ENCODE measurements at places on chromosomes 1 and 21.

GRCh38 chr1:80629304-80629837 lies 1171.4 kb upstream of the ADGRL2 start:
- DNase-seq = no peak

DNA sequence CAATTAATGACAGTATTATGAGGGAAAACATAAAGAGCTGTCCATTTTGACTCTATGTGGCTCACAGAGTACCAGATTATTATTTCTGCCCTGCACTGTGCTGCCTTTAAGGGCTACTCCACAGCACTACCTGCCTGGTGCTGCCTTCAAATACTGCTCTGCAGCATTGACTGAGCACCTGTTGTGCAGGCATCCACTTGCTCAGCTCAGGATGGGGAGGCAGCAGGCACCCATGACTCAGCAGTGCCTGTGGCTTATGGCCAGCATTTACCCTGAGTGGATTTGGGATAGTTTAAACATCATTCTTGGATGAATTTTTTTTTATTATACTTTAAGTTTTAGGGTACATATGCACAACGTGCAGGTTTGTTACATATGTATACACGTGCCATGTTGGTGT lies 953 bp upstream of the KPRP start:
- no peak for DNase-seq

- no peak for DNase-seq
Observed at GRCh38 chr1:85450832-85451231, 14.1 kb downstream of the DDAH1 start.

DNA sequence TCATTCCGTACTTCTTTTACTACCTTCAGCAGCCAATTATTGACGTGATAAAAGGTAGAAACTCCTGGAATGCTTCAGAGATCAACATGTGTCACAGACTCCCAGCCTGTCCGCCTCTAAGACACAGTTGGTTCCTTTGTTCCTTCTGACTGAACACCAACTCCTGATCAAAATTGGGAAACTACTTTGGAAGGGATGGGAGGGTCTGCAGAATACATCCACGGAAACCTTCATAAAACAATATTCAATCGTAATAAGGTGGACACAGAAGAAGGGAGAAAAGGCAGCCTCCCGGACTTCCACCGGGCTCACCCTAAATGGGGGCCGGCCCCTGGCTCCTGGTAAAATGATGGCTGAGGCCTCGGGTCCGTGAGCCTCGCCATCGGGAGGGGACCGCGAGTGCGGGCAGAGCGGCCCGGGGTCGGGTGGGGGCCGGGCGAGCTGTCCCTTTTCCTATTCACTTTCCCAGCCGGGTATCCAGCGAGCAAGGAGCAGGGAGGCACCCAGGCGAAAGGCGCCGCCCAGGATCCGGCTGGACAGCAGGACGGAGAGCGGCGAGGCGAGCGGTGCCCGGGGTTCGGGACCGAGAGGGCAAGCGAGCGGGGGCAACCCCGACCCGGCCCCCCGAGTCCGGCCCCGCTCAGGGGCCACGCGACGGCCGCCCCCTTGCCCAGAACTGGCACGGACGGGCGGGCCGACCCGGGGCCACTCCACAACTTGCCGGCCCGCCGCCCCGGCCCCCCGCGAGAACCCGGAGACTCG lies 805 bp downstream of the NRIP1 start:
- peak; percentile 49 for DNase-seq

- no peak for DNase-seq
Observed at GRCh38 chr1:209420276-209420675, 163.2 kb upstream of the CAMK1G start.
